ENCODE measurements at places on chromosomes 3 and 15. TPM values are rescaled to one million over a fixed set of nuclear protein-coding genes. Genes with fewer than 3 reads are reported as not detected.
A peak's percentile ranks its signal among the peaks of the same experiment; 100 is the strongest.

DNA sequence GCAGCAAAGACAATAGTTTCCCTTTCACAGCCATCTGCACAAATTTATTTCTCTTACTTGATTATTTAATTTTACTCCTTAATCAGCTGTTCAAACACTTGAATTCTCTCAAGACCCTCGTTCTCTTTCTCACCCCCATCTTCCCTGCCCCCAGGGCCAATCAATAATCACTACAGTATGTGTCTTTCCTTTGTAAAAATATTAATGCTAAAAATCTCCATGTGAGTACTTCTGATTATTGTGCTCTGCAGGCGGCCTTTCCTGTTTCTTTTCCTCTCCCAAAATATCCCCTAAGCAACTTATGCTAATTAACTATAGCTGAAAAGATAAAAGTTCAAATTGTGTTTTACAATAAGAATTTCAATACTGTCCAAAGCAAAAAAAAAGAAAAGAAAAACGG is 617.0 kb upstream of the CBLB start:
- H3K27me3 ChIP-seq, result no peaks in the 10 kb centered on the region
- no peak for DNase-seq
- H3K36me3 ChIP-seq, result no peaks in the 10 kb centered on the region
- H3K27ac ChIP-seq, result no peak overlapping the region

- H3K27ac ChIP-seq, result no peak overlapping the region
- no peak for DNase-seq
- H3K4me3 ChIP-seq, result no peak overlapping the region
- H3K27me3 ChIP-seq, result no peaks in the 10 kb centered on the region
Measured at GRCh38 chr3:116050311-116050915, 394.9 kb downstream of the LSAMP start.

Gene TERC
- 9.8 TPM for total RNA-seq

Gene ADIPOQ
- not detected for total RNA-seq

DNA sequence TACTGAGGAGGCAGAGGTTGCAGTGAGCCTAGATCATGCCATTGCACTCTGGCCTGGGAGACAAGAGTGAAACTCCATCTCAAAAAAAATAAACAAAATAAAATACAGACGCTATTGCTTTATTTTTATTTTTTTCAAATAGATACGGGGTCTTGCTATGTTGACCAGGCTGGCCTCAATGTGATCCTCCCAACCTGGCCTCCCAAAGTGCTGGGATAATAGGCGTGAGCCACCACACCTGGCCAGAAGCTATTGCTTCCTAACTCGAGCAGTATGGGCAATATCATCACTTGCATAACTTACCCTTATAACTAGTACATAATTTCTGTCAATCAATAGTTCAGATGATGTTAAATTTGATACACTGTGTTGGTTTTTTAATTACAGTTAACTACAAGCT is 3.0 kb downstream of the ARF4 start:
- DNase-seq, result no peak
- peak overlapping the region; percentile 97 for H3K4me3 ChIP-seq
- peaks cover 60% of the 10 kb centered on the region for H3K36me3 ChIP-seq
- no peaks in the 10 kb centered on the region for H3K27me3 ChIP-seq
- peaks cover 29% of the 10 kb centered on the region for H3K4me1 ChIP-seq
- H3K27ac ChIP-seq, result no peak overlapping the region

DNA sequence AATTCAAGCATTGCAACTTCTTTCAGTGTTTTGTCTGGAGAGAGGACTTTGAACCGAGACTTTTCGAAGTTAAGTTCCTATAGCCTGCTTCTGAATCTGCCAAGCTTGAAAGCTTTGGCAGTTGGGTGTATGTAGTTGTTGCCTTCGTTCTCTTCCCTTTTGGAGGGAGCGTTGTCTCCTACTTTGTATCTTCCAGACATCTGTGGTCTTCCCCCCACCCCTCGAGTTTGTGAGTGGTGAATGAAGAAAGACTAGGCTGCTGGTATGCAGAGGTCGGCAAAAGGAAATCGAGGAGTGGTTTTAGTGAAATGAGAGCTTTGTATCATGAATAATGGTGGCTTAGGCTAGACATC is 1.3 kb downstream of the CTNNB1 start:
- peaks cover 11% of the 10 kb centered on the region for H3K27me3 ChIP-seq
- DNase-seq, result peak; percentile 10
- peaks cover 37% of the 10 kb centered on the region for H3K36me3 ChIP-seq
- H3K4me1 ChIP-seq, result peaks cover 42% of the 10 kb centered on the region
- peak overlapping the region; percentile 80 for H3K27ac ChIP-seq

GRCh38 chr15:63156755-63157117 is 541 bp downstream of the RPS27L start:
- H3K27ac ChIP-seq, result peak overlapping the region; percentile 97
- no peak for DNase-seq
- H3K36me3 ChIP-seq, result peaks cover 36% of the 10 kb centered on the region
- peaks cover 14% of the 10 kb centered on the region for H3K4me1 ChIP-seq

DNA sequence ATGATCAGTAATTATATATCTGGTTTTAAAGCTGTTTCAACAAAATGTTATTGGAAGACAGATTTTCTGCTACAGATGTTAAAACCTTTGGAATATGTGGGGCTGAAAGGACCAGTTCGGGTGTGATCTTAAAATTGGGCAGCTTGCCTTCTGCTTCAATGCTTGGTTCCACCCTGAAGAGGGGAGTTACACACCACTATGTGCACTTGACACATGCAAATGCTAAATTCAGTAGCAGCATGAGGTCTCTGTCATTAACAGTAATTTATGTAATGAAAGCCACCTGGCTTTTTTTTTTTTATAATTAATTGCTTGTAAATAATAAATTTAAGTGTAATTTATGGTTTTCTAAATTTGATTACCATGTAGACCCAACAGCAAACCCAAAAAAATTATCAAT is 24.6 kb downstream of the CDIN1 start:
- DNase-seq, result no peak
- no peaks in the 10 kb centered on the region for H3K4me1 ChIP-seq
- no peak overlapping the region for H3K4me3 ChIP-seq

Gene CDHR4
- total RNA-seq, result 0.16 TPM

- peaks cover 9% of the 10 kb centered on the region for H3K27me3 ChIP-seq
- no peaks in the 10 kb centered on the region for H3K36me3 ChIP-seq
- DNase-seq, result no peak
- H3K27ac ChIP-seq, result no peak overlapping the region
- H3K4me1 ChIP-seq, result peaks cover 2% of the 10 kb centered on the region
- no peak overlapping the region for H3K4me3 ChIP-seq
Measured at GRCh38 chr3:188034989-188035388, 119.0 kb upstream of the LPP start.

Gene ZNF660
- total RNA-seq, result 0.07 TPM

Gene NTRK3
- 0.51 TPM for total RNA-seq

DNA sequence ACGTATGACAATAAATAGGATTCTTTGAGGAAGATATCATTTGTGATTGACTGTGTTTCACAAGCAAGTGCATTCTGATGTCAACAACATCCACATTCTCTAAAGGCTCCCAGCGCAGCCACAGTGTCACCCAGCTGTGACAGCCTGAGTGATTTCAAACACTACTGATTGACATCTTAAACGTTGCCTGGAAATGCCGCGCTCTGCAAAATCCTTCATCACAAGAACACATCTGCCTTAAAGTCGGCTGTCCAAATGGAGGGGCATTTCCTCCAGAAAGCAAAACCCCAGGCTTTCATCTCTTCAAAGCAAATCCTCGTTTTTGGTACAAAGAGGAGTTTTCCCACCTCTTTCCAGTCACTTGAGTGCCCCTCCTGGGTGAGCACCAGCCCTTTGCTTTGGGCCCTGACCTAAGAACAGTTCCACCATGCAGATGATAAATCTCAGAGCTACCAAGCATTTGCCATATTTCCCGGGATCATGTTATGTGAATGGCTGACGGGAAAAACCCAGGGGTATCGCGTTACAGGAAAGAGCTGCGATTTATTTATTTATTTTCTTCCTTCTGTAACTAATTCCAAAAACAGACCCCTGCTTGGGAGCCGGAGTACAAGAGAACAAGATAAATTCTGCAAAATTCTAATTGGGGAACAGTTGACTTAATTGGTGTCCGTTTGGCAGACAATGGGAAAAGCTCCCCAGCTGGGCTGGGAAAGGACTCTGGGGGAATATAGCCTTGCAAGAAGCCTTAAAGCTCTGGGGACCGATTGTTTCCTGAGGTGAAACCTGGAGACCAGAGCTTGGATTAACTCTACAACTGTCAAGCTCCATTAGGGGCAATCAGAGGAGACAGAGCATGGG is 703.8 kb upstream of the NR2F2 start:
- H3K27ac ChIP-seq, result no peak overlapping the region
- no peak for DNase-seq
- no peak overlapping the region for H3K4me3 ChIP-seq
- no peaks in the 10 kb centered on the region for H3K36me3 ChIP-seq
- H3K27me3 ChIP-seq, result peaks cover 3% of the 10 kb centered on the region

GRCh38 chr15:79640206-79640605 is 208.1 kb downstream of the MINAR1 start:
- H3K27me3 ChIP-seq, result peaks cover 3% of the 10 kb centered on the region

DNA sequence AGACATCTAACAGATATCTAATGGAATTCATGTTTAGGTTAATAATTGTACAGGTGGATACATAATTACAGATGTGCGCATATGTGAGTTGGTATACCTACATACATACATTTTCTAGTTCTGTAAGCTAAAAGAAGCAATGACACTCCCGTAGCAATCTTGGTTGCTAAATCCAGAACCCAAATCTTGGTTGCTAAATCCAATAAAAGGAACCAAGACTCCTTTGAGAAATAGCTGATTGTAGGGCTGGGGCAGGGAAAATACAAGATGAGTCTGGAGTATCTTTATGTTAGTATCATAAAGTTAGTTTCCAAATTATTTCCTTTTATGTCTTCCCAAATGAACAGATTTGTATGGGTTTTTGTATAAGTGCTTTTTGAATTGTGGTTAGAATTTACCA is 135.2 kb downstream of the TMCC1 start:
- no peak for DNase-seq
- H3K4me3 ChIP-seq, result no peak overlapping the region
- no peak overlapping the region for H3K27ac ChIP-seq
- H3K27me3 ChIP-seq, result no peaks in the 10 kb centered on the region

DNA sequence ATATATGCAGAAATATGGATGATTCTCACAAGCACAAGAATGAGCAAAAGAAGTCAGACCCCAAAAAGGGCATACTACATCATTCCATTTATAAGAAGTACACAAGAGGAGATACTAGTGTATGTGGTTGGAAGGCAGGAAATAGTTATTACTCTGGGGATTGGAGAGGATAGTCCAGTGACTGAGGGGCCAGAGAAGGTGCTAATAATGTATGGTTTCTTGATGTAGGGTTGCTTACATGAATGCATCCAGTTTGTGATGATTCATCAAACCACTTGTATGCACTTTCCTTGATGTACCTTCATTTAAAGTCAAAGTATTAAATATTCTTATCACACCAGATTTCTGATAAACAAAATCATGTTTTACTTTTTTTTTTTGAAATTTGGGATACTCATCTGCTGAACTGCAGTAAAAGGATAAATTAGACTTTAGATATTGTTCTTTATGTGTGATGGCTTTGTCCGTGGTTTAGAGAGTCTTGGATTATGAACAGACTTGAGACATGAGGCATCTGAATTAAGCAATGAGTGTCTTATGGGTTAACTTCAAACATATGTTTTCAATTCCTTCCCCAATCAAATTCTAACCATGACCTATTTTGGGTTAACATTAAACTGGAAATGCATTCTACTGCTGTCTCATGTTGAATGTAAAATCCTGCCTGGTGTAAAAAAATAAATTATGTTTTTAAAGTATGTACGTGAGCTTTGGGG is 171.2 kb downstream of the SEMA6D start:
- no peaks in the 10 kb centered on the region for H3K36me3 ChIP-seq
- no peak overlapping the region for H3K4me3 ChIP-seq
- H3K4me1 ChIP-seq, result no peaks in the 10 kb centered on the region
- H3K27me3 ChIP-seq, result no peaks in the 10 kb centered on the region
- H3K27ac ChIP-seq, result no peak overlapping the region
- DNase-seq, result no peak

Gene TUSC2
- total RNA-seq, result 23.9 TPM

GRCh38 chr3:47978386-47978785 is 37.8 kb downstream of the MAP4 start:
- no peaks in the 10 kb centered on the region for H3K27me3 ChIP-seq
- H3K27ac ChIP-seq, result no peak overlapping the region
- no peaks in the 10 kb centered on the region for H3K4me1 ChIP-seq
- DNase-seq, result no peak
- H3K4me3 ChIP-seq, result no peak overlapping the region
- peaks cover 4% of the 10 kb centered on the region for H3K36me3 ChIP-seq

- H3K4me1 ChIP-seq, result peaks cover 20% of the 10 kb centered on the region
- H3K4me3 ChIP-seq, result no peak overlapping the region
- H3K27me3 ChIP-seq, result peaks cover 7% of the 10 kb centered on the region
- no peak for DNase-seq
- peaks cover 6% of the 10 kb centered on the region for H3K36me3 ChIP-seq
Measured at GRCh38 chr15:67531379-67531914, 10.5 kb downstream of the C15orf61 start.

- H3K4me3 ChIP-seq, result no peak overlapping the region
- no peak for DNase-seq
- H3K36me3 ChIP-seq, result no peaks in the 10 kb centered on the region
- peaks cover 37% of the 10 kb centered on the region for H3K4me1 ChIP-seq
- H3K27ac ChIP-seq, result no peak overlapping the region
Measured at GRCh38 chr15:101156061-101156460, 95.8 kb downstream of the CHSY1 start.

- H3K27ac ChIP-seq, result no peak overlapping the region
- no peaks in the 10 kb centered on the region for H3K27me3 ChIP-seq
- H3K36me3 ChIP-seq, result no peaks in the 10 kb centered on the region
- no peak for DNase-seq
Measured at GRCh38 chr3:173933113-173933512, 535.6 kb downstream of the NLGN1 start.

Gene GUCA1C
- total RNA-seq, result not detected

DNA sequence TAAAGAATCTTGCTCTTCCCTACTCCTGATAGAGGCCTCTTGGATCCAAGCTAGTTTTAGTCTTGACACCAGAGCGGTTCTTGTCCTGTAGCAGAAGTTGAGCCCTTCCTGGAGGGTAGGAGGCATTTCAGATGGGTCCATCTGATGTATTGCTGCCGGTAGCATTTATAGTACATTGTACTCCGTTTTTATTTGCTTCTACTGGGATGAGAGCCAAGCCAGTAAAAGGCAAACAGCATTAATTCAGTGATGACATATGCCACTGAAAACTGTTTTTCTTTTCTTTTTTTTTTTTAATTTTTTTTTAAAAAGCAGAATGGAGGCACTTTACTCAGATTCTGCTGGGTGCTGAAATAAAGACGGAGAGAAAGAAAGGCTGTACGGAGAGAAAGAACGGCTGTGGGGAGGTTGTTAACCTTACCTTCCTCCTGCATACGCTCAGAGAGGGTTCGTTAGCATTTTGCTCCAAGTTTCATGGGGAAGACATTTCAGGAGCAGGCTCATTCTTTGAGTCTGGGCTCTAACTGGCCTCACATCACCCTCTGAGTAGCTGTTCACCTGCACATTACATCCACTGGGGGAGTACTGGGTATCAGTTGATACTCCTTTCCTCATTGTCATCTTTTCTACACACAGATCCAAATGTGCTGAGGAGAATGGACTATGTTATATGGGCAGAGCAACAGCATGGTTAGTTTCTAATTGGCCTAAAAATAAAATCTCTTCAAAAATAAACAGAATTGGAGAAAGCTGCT is 161.5 kb downstream of the FEZF2 start:
- no peak for DNase-seq
- peaks cover 2% of the 10 kb centered on the region for H3K27me3 ChIP-seq
- H3K27ac ChIP-seq, result no peak overlapping the region

Gene LHFPL4
- total RNA-seq, result not detected
